GM04504 (cell line): ENCODE measurements at places on chromosomes 5 and 9.
A peak's percentile ranks its signal among the peaks of the same experiment; 100 is the strongest.

DNA sequence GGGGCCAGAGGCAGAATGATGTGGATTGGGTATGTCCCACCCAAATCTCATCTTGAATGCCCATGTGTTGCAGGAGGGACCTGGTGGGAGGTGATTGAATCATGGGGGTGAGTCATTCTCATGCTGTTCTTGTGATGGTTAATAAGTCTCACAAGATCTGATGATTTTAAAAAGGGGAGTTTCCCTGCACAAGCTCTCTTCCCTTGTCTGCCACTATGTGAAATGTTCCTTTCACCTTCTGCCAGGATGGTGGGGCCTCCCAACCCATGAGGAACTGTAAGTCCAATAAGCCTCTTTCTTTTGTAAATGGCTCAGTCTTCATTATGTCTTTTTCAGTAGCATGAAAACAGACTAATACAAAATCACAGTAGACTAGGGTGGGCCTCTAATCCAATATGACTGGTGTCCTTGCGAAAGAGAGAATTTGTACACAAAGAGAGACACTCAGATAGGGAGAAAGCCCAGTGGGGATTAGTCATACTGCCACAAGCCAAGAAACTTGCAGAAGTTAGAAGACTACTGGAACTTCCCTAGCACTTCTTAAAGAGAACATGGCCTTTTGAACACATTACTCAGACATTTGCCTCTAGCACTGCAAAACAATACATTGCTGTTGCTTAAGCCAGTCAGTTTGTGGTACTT, 68.4 kb downstream of the ANXA1 start:
- DNase-seq, result peak; percentile 7

DNA sequence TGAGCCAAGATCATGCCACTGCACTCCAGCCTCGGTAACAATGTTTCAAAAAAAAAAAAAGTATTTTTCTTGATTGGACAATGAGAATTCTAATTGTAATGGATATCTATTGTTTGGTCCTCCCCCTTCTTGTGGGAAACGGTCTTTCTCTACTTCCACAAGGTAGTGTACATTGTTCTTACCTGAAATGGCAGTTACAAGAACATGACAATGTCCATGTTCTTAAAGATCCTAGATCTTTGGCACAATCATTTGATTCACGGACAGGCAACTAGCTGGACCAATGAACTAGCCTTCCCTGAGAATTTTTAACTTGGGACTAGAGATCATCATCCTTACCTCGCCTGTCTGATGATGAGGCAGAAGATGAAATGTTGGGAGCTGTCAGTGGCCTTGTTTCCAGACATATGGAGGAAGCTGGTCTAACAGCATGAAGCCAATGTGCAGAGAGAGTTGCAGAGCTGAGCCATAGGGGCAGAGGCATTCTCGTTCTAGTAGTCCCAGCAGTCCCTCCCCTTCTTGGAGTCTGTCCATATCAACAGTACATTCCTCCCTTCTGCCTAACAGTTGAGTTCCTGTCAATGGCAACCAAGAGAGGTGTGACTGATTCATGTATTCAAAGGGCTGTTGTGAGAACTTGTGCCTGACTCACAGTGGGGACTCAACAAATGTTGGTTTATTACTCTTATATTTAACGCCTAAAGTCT, 2.1 kb upstream of the MARCHF6 start:
- no peak for DNase-seq

DNA sequence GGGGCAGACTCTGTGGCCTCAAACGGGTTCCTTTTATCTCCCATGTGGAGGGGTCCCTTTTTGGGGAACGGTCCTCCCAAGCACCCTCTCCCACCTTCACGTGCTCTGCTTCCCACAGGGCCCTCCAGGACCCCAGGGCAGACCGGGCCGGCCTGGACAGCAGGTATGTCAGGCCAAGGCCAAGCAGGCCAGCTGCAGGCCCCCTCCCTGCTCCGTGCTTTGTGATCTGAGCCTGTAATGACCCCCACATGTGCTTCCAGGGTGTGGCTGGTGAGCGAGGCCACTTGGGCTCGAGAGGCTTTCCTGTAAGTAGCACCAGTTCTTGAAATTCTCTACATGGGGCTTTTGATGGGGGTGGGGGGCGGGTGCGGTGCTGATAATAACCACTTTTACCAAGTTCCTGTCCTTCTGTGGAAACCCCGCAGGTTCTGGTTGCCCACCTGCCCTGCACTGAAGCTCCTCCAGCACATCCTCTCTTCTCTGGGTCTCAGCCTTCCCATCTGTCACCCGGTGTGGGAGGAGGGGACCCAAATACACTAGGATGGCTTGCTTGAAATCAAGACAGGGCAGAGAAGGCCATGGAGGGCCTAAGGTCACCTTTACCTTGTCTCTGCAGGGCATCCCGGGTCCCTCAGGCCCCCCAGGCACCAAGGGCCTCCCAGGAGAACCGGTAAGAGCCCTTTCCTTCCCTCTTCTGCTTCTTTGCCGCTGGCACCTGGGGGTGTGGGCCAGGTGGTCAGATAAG, 57.9 kb upstream of the ORM1 start:
- no peak for DNase-seq

DNA sequence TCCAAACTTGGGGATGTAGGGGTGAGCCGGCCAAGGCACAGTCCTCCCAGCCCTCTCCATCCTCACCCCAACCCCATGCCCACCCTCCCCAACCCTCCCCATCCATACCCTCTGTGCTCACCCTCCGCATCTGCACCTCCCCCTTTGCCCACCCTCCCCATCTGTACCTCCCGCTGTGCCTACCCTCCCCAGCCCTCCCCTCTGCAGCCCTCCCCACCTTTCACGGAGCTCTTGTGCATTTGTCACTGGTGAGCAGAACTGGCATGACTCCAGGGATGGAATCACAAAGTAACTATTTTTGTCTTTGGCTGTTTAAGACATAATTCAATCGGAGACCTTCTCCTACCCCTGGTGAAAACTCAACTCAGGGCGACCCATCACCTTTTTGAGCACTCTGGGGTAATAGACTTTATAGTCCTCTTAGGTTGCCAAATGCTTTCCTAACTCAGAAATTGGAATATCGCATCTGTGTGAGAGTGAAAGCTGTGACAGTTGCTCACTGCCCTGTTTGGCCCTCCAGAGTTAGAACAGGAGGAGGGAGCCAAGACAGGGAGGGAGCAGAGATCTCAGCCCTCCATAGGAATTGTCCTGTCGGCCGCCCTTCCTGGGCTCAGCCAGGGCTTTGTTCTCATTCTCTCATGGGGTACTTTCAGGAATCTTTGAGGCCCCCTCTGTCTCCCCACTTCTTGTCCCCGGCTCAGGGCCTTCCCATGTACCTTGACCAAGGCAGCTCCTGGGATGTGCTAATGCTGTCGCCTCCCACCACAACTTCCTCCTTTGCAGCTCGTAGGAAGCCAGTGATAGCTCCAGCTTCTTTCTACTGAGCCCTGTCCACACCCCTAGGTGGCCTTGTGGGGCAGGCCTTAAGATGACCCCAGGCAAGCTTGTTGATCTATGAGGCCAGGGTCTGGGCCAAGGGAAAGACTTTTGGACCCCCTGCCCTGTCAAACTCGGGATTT, 36.2 kb downstream of the OTULIN start:
- DNase-seq, result no peak

DNA sequence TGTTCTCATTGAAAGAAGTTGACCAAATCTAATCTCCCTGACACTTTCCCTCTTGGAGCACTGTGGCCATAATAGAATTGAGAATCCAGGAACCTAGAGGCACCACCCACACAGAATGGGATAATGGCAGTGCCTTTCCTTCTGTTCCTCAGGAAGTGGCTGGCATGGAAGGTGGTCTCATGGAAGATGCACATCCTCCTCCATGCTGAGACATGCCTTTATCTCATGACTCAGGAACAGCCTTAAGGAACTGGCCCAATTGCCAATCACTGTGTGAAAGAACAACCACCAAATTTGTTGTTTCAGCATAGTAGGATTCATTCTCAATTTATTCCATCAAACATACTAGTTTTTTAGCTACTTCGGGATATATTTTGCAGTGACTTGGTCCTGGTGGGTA, 137.5 kb upstream of the RASGRF2 start:
- no peak for DNase-seq

- no peak for DNase-seq
Observed at GRCh38 chr5:165836046-165836445, 2330.6 kb downstream of the MAT2B start.
